Nucleus accumbens (tissue), 56 donors: ENCODE measurements at places on chromosomes 2 and 18.

GRCh38 chr2:167749016-167749415 is 498.4 kb downstream of the STK39 start:
- DNase-seq: no peak

GRCh38 chr2:47221039-47221438 is 65.9 kb upstream of the STPG4 start:
- no peak for DNase-seq

- DNase-seq: no peak
Observed at GRCh38 chr2:125274718-125275117, 1249.6 kb downstream of the CNTNAP5 start.

DNA sequence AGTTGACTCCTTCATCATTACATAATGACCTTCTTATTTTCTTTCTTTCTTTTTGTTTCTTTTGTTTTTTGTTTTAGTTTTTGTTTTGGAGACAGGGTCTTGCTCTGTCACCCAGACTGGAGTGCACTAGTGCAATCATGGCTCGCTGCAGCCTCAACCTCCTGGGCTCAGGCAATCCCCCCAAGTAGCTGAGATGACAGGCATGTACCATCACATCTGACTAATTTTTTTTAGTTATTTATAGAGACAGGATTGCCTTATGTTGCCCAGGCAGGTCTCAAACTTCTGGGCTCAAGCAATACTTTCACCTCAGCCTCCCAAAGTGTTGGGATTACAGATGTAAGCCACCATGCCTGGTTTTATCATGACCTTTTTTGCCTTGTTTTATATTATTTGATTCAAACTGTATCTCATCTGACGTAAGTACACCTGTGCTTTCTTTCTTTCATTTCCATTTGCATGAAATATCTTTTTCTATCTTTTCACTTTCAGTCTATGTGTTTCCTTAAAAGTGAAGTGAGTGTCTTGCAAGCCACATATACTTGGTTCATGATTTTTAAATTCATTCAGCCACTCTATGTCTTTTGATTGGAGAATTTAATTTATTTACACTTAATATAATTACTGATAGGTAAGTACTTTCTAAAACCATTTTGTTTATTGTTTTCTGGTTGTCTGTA is 39.1 kb downstream of the SP100 start:
- DNase-seq: no peak

DNA sequence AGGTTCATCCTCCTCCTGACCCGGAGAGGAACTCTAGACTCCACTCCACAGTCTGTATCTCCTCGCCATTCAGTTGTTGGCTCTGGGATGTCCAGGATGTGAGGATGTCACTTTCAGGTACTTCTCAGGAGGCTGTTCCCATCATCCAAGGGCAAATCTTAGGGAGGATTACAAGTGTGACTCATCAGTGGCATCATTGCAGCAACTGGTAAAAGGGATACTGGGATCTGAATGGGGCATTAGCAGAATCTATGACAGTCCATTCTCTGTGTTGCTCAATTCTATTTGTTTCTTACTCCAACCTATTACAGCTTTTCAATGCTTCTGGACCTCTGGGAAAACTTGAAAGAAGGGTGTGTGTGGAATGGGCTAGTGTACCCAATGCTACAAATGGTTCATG is 81.5 kb upstream of the FN1 start:
- no peak for DNase-seq

- no peak for DNase-seq
Observed at GRCh38 chr18:47403317-47403716, 151.9 kb upstream of the SKOR2 start.

- DNase-seq: no peak
Observed at GRCh38 chr2:230422149-230422548, 6.1 kb downstream of the SP100 start.

DNA sequence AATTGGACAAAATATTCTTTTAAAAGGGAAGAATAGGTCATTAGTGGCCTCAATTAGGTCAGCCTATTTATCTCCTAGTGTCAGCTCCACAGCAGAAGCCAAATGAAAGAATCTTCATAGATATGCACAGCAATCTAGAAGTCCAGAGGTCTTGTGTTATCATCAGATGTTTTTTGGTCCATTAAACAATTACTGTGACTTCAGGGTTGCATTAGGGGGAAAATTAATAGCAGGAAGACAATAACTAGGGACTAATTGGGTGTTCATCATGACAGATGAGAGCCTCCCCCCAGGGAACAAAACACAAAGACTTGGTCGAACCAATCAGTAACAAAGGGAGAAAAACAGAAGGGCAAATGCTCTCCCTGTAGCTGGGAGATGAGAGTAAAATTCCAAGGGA is 264.7 kb downstream of the PTH2R start:
- no peak for DNase-seq

DNA sequence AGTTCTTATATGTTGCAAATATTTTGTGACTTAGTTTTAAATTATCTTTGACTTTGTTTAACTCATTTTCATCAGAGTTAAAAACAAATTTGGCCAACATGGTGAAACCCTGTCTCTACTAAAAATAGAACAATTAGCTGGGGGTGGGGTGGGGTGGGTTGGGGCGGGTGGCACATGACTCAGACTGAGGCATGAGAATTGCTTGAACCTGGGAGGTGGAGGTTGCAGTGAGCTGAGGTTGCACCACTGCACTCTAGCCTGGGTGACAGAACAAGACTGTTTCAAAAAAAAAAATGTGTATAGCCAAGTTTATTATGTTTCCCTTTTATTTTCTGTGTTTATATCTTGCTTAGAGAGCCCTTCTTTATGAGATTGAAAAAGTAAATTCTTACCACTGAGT is 14.2 kb upstream of the LIPG start:
- no peak for DNase-seq

- no peak for DNase-seq
Observed at GRCh38 chr2:230794497-230794896, 70.2 kb upstream of the ITM2C start.

DNA sequence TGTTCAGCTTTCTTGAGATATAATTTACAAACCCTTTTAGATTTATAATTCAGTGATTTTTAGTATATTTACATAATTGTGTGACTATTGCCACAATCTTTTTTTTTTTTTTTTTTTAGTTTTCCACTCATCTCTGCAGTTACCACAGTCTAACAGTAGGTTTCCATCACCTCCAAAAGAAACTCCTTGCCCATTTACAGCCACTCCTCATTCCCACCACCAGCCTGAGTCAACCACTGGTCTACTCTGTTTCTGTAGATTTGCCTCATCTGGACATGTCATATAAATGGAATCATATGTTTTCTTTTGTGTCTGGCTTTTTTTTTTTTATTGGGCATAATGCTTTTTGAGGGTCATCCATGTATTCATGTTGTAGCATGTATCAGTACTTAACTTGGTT is 16.1 kb downstream of the MTX2 start:
- DNase-seq: no peak

- no peak for DNase-seq
Observed at GRCh38 chr2:18531194-18531593, 29.3 kb downstream of the RDH14 start.
